ENCODE measurements at places on chromosomes 1 and 21. TPM values are rescaled to one million over a fixed set of nuclear protein-coding genes. Genes with fewer than 3 reads are reported as not detected.
A peak's percentile ranks its signal among the peaks of the same experiment; 100 is the strongest.

DNA sequence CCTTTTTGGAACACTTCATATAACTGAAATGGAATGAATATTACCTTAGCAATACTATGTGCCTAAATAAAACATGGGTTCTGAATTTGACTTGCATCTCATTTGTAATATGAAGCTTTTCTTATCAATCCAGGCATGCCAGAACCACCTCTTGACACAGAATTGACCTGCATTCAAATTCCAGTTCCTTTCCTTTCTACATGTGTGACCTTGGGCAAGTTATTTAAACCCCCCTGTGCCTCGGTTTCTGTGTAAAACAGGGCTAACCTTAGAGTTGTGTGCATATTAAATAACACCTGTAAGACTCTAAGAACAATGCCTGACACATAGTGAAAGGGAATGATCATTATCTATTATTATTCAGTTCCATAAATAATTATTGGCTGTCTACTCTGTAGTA lies 2.0 kb upstream of the NOS1AP start:
- no peak for DNase-seq

GRCh38 chr1:36106269-36106668 lies 17.6 kb downstream of the ADPRS start:
- DNase-seq: no peak

DNA sequence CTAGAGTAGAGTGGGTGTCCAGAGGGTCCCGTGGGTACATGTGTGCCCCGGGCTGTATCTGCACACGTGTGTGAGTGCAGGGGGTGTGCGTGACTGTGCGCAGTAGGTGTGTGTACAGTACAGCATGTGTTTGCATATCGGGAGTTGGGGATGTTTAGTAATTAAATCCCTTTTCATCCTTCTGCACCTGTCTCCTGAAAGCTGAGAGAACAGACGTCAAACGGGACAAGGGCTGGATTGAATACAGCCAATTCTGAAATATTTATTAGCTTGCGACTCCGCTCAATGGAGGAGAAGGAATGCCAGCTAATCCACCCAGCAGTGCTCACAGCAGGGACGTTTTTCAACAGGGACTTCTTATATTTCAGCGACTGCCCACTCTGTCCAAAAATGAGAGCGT lies 44.7 kb upstream of the CASZ1 start:
- DNase-seq: no peak

DNA sequence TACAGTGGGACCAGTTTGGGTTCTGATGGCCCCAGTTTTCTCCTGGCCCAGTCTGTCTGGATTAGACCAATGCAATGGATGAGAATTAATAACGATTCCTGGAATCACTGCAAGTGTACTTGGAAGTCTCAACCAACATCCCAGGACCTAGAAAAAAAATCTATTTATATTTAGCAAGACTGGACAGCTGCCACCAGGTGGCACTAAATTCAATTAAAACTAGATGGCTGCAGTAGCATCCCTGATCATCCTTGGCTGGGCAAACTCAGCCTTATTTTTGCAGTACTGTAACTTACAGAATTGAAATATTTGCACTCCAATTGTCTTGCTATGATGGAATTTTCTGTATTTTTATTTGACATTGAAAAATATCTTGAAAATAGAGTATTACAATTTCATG lies 165.7 kb downstream of the NCAM2 start:
- DNase-seq: peak; percentile 52

DNA sequence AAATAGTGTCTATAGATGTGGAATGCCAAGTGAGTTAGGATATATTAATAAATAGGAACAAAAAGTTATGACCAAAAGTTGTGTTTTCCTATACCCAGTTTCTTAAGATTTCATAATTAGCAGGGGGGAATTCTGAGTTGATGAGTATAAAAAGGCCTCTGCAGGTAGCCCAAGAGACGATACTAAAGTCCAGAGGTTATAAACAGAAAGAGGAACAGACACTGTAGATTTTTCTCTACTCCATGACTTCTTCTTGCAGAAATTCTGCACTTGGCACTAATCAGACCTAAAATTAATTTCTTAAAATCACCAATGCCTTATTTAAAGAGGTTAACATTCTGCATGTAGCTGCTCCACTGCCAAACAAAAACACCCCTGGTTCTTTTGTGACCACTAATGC lies 62.6 kb downstream of the ROR1 start:
- no peak for DNase-seq

DNA sequence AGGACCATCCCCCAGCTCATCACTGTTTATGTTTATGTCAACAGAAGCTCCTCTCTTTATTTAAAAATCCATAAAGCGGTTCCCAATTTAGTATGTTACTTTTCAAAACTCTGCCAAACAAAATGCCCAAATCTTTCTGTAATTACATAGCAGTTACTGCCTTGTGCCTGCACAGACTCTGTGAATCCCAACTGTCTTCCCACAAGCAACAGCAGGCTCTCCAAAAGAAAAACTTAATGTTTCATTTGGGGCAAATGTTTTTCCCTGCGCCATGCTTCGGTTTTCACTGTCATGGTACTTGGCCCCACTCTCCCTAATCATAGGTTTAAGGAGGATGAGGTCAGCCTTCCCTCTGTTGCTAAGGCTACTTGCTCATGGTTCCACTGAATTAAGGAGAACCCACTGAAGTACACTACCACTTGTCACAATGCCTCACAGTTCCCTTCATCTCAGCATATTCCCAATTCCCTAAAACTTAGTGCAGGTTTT lies 4.6 kb downstream of the COLGALT2 start:
- DNase-seq: no peak

- DNase-seq: no peak
Observed at GRCh38 chr1:75707191-75707590, 17.3 kb upstream of the ACADM start.

GRCh38 chr1:167064621-167065020 lies 25.6 kb downstream of the GPA33 start:
- DNase-seq: no peak

- no peak for DNase-seq
Observed at GRCh38 chr1:169090308-169090899, 16.1 kb upstream of the ATP1B1 start.

DNA sequence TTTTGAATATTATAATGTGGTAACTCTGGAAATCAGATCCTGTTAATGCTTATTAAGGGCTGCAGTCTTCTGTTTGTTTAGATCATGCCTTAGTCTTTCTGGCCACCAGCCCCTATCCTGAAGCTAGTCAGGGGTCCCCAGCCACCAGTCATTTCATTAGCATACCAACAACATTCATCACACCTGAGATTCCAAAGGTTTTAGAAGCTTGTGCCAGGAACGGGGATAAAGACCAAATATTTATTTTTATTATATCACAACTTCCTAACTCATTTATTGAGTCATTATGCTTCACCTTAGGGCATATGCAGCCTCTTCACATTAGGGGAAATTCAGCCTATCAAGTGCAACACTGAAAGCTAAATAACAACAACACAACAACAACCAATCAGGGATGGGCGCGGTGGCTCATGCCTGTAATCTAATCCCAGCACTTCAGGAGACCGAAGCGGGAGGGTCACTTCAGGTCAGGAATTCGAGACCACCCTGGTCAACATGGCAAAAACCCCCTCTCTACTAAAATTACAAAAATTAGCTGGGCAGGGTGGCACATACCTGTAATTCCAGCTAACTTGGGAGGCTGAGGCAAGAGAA lies 2.9 kb upstream of the PSEN2 start:
- no peak for DNase-seq

DNA sequence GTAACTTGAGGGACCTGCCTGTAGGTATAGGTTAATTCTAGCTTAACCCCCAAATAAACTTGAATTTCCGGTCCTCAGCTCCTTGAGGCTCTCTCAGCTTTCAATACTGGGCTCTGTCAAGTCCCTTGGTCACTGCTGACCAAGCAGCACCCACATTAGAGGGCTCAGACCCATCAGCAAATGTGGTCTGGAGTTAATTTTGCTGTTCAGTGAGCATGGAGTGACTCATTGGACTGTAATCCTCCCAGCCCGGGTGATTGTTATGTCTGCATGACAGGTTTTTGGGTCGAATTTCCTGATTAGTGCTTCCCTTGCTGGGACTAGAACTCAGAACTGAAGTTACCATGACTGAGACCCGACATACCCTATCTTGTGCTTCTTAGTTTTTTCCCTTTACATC lies 130.6 kb downstream of the URB2 start:
- no peak for DNase-seq

- DNase-seq: no peak
Observed at GRCh38 chr1:213251972-213252371, 200.9 kb downstream of the RPS6KC1 start.

GRCh38 chr1:228030451-228031201 lies 23.8 kb downstream of the WNT3A start:
- no peak for DNase-seq

- no peak for DNase-seq
Observed at GRCh38 chr1:3415260-3416090, 39.0 kb upstream of the ARHGEF16 start.

GRCh38 chr1:186289943-186290545 lies 85.0 kb downstream of the TPR start:
- no peak for DNase-seq

DNA sequence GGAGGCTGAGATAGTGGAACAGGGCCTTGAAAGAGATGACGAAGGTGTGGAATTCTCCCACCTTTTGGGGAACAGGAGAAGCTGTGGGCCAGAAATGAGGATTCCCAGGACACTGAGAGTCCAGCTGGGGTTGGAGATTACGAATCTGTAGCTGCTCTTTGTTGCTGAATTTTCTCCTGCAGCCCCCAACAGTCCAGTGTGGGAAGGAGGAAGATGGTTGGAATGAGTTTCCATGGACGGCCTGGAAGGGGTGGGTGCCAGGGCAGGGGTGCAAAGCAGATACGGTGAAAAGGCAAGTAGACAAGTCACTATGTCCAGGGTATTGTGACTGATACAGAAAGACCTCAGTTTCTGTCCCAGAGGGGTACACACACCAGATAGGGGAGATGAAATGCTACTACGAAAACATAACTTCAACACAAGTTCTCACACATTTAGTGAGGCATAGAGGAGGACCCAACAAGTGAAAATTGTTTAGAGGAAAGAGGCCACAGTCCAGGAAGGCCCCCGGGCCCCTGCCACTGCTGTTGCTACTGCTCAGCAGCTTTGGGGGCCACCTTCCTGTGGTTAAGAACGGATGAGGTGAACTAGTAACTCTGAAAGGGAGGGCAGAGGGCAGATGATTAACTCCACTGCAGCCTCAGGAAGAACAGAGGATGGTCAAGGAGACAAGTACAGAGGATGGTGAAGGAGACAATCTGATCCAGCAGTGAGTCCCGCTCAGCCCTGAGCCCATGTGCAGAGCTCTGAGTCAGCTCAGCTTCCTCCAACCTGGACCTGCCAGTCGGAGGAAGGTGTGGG lies 7.3 kb downstream of the CD244 start:
- no peak for DNase-seq

DNA sequence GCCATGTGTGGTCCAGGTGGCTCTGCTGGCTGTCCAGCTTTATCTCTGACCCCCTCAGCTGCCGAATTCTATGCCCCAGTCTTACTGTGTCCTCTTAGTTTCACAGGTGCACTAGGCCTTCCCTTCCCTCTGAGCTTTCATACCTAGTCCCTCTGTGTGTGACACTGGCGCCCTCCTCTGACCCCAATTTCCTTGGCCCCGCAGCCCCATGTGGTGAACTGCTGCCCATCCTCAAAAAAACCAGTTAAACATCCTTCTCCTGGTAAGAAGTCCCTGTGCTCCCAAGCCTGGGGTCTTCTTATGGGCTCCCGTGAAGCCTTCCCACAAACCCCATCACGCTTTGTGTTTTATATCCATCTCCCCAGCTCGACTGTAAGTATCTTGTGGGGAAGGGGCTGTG lies 93.9 kb upstream of the TSPAN2 start:
- no peak for DNase-seq

DNA sequence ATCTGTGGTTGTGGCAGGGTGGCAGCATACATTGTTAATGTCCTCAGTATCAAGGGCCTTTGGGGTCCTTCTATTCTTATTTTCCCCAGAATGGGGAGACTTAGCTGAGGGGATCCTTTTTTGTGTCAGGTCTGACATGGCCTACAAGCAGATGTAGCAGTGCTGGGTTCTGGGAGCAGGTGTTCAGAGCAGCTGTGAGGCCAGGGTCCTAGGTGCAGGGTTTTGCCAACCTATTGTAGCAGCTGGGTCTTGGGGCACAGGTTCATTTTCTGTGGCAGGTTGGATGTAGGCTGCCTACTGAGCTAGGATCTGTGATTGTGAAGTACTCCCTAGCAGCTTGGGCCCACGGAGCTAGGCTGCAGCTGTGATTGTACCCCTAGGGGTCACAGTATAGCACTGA lies 60.1 kb downstream of the DIPK1A start:
- DNase-seq: no peak

DNA sequence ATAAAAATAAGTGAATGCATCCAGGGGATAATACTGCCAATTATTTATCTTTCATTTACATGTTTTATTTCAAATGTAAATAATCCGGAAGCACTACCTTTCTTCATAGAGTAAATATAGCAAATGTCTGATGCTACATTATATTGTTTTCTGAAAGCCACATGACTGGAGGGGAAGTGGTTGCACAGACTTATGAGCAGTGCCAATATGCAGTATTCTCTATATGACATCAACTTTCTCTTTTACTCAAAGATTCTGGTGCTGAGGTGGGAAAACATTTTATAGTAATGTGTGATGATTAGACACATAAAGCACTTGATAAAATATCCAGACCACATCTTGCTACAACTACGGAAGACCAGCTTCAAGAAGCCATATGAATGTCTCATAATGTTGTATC lies 314.7 kb downstream of the NEGR1 start:
- DNase-seq: no peak

GRCh38 chr1:116152950-116153691 lies 41.9 kb downstream of the MAB21L3 start:
- no peak for DNase-seq

GRCh38 chr1:178048883-178049282 lies 45.0 kb upstream of the RASAL2 start:
- no peak for DNase-seq

RAB42 gene
- polyA plus RNA-seq: 3.1 TPM

CAPN8 gene
- 3.8 TPM for polyA plus RNA-seq

UMODL1 gene
- not detected for polyA plus RNA-seq

CLDN17 gene
- not detected for polyA plus RNA-seq

NDUFS2 gene
- polyA plus RNA-seq: 200 TPM

HES2 gene
- 0.33 TPM for polyA plus RNA-seq
